ENCODE measurements at places on chromosomes 7 and 10.

DNA sequence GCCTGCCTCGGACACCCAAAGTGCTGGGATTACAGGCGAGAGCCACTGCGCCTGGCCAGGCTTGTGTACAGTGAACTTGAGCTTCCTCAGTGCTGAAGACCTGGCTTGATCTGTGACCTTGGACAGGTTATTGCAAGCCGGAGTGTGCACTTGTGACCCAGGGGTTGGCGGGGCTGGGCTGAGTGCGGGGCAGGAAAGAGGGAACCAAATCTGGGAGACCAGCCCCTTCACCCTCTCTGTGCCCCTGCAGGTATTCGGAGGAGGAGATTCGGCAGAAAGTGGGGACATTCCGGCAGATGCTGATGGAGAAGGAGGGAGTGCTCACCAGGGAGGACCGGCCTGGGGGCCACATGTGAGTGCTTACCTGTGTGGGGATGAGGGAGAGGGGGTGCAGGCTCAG, 46.2 kb downstream of the SRRM3 start:
- no peak for DNase-seq

DNA sequence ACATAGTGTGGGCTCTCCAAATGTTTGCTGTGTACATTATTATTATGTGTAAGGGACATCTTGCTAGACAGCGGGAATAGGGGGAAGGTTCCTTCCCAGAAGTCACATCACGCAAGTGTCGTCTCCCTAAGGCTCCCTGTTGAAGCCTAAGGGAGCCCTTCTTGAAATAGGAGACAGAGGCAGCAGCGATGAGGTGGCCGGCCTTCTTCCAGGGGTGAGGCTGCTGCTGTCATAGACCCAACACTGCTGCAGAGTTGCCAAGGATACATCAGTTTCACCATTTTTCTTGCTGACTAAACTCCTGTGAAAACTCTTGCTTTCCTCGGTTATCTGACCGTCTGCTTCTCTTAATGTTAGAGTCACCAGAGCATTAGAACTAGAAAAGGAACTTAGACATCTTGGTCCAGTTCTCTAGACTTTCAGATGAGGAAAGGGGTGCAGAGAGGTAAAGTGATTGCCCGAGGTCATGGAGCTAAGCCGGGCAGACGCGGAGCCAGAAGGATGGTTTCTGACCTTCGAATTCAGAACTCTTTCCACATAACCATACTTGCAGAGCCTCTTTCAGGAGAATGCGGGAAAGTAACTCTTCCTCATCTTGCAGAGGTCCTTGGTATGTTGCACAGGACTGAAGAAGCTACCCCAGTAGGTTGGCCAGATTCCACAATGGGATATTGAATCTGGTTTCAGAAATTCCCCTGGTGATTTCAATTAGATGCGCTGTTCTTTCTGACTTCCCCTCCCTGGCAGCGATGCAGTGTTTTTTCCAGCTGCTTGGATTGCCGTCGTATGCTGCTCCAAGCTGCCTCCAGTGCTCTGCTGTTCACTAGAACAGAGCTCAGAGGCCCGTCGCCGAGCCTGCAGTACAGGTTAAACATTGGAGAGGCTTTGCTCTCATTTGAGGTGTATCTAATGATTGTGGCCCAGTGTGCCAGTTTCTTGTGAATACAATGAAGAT, 217.1 kb downstream of the CAMK1D start:
- no peak for DNase-seq

- DNase-seq: no peak
Measured at GRCh38 chr7:96004578-96004977, 232.2 kb downstream of the DYNC1I1 start.

DNA sequence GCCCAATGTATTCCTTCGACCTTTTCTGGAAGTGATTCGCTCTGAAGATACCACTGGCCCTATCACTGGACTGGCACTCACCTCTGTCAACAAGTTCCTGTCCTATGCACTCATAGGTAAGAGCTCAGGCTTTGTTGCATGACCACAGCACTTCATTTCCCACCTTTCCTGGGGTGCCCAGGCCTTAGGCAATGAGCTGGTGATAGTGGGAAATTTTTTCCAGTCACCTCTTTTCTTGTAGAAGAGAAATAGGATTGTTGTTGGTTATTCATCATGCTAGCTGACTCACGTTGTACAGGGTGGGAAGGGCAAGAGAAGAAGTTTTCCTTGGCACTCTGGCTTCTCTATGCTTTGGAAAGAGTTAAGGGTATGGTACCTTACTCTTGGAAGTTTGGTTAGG, 51.4 kb upstream of the NFKB2 start:
- DNase-seq: no peak

DNA sequence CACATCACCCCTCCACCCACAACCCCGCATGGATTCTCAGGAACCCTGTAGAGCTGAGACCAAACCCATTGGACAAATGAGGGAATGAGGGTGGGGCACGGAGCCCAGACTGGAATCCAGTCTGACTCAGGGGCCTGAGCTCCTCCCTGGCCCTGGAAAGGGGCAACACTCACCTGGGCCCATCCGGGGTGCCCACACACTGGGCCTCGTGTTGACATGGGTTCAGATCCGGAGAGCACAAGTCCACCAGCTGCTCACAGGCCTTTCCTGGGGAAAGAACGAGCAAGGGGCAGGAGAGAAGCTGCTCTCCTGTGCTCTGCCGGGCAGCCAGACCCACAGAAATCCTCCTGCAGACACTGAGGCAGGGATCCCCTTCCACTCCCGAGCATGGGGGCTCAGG, 172.2 kb downstream of the SLIT1 start:
- DNase-seq: no peak

DNA sequence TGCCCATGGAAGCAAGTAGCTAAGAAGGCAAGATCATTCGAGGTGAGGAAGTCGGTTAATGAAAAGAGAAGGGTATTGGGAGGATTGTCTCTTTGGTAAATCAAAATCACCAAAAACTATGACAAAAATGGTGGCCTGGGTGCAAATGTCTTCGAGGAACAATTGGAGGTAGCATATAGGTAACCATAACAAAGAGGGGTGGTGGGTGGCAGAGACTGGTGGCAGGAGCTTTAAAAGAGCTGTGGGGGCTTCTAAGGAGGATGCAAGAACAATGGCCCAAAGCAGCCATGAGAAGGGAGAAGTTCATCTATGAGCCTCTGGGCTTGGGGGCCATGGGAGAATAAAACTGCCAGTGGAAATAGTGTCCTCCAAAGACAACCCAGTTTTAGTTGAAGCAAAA, 172.2 kb upstream of the PDE1C start:
- no peak for DNase-seq

DNA sequence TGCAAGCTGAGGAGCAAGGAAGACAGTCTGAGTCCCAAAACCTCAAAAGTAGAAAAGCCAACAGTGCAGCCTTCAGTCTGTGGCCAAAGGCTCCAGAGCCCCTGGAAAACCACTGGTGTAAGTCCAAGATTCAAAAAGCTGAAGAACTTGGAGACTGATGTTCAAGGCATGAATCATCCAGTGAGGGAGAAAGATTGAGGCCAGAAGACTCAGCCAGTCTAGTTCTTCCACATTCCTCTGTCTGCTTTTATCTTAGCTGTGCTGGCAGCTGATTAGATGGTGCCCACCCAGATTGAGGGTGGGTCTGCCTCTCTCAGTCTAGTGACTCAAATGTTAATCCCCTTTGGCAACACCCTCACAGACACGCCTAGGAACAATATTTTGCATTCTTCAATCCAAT, 20.1 kb upstream of the MDFIC start:
- DNase-seq: no peak

GRCh38 chr7:102230593-102230992, 56.1 kb upstream of the SH2B2 start:
- no peak for DNase-seq

GRCh38 chr7:22949944-22950343, 64.0 kb downstream of the HYCC1 start:
- DNase-seq: no peak

DNA sequence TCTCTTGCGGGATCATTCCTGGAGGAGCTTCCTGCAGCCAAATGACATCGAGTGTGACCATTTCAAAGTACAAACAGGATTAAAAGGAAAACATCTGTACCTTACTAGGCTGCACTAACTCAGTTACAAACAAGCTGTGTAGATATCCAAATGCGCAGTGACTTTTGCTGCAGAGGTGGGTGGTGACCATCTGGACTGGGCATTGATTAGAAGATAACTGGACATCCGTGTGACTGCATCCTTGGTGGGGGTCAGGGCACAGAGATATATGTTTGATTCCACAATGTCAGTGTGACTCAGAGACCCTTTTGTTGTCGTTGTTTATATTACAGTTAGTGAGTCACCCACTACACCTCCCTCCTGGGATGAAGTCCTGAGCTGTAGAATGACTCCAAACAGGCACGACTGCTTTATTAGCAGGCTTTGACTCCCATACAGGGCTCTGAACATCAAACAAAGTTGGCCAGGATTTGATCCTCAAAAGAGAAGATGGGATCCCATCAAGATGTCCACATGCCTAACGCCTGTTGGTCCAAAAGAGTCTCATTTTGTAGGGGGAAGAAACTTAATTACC, 56.7 kb upstream of the SDK1 start:
- DNase-seq: no peak

DNA sequence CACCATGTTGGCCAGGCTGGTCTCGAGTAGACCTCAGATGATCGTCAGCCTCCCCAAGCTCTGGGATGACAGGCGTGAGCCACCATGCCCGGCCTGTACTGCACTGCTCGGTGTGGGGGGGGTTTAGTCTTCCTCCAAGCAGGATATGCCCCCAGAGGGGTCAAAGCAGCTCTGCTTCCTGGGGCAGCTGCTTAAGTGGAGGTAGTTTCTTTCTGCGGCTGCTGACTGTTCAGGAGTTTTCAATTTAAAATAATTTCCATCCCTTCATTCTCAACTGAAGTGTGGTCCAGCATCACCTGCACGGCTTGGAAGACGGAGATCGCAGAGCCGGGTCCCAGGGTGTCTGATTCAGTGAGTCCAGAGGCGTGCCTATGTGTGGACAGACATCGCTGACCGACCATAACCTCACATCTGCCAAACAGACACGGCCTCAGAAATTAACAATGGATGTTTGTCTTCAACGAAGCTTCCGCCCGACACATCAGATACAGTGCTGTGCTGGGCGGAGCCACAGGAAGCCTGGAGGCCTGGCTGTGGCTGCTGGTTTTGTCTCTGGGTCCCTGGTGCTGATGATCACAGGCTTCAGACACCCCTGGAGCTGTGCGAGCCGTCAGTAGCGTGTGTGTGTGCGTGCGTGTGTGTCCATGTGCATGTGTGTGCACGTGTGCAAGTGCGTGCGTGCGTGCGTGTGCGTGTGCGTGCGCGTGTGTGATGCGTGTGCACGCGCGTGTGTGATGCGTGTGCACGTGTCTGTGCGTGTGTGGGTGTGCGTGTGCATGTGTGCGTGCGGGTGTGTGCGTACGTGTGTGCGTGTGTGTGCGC, 226.5 kb upstream of the PITRM1 start:
- no peak for DNase-seq

DNA sequence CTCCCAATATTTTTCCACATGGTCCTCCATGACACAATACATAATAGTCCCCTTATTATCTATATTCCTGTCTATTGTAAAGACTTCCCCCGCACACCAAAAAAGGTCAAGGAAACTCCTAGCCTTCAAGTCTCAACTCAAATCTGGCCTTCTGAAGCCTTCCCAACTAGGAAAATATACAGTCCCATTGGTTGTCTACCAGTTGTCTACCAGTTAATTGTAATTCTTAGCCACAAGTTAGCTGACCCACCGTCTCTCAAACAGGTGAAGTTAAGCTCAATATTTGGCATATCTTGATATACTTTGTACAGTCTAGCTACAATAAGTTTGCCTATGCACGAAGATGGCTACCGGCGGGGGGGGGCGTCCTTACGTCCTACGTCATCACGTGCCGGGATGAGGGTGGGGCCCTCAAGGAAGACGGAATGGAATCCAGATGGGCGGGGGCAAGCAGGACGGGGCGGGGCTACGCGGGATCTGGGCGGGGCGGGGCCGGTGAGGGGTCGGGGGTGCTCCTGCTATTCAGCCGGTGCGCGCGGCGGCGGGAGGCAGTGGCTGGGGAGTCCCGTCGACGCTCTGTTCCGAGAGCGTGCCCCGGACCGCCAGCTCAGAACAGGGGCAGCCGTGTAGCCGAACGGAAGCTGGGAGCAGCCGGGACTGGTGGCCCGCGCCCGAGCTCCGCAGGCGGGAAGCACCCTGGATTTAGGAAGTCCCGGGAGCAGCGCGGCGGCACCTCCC, at the start of gene AHR:
TSS of gene AHR (plus strand) at position 551 of the 738 bp plus-strand sequence. CDS start 613 bp downstream, outside the sequence.
- peak; percentile 83 for DNase-seq

GRCh38 chr10:98425511-98426352, 10.8 kb upstream of the PYROXD2 start:
- peak; percentile 56 for DNase-seq

DNA sequence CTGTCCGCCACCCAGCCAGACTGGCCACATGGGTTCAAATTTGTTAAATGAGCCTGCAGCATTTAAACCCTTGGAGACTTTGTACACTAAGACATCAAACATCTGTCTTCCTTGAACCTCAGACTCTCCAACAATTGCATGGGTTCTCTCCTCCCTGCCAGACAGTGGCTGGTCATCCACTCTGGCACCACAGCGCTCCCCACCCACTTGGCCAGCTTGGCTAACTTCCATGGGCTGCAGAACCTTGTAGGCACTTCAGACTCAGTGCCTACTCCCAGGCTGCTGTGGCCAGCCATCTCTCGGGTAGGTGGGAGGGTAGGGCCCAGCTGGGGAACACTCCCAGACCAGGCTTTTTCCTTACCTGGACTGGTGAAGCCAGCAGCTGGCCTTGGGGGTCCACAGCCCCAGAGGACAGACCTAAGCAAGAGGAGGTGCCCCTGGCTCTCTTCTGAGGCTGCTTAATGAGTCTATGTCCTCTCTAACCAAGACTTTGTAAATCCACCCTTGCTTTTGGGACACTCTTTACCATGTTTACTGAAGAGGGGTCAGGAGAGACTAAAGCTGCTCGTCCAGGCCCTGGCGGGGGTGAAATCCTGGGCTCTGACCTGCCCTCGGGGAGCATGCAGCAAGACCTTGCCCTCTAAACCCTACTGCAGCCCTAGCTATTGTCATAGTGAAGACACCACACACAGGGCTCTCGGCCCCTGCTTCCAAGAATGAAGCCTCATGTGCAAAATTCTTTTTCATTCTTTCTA, 82.7 kb downstream of the ARHGAP22 start:
- no peak for DNase-seq

DNA sequence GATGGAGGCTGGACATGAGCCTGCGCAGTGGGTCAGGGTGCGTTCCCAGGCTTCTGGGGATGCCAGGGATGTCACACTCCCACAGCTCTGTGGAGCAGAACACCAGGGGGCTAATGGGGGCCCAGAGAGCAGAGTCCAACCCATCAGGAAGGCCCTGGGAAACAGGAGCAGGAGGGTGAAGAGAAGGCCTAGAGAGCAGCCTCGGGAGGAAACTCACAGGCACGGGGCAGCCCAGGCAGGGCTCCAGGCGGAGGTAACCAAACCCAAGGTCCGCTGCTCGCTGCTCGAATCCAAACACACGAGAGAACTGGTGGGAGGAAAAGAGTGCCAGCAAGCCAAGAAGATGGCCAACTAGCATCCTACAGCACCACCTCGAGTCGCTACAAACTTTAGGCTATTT, 130.7 kb upstream of the LANCL2 start:
- DNase-seq: no peak

Measured in CD8-positive, alpha-beta memory T cell (primary cell).